Right hindlimb (tissue), 1 donor: ENCODE measurements at places on chromosomes 13 and 19.

DNA sequence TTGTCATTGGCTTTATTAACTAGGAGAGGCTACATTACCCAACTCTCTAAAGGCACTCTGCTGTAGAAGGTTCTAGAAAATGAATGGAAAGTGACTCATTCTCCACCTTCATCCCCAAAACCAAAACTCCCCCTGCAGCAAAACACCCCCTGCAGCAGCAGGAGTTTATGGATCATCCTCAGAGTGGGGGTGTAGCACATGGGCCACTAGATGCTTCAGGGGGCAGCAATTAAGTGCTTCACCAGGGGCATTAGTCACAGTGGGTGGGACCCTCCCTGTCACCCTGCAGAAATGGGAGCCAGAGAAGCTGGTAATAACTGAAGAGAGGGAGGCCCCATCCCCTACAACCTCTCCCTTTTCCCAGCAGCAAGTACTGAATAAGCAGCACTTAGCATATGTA is 64.5 kb upstream of the MED4 start:
- no peak for DNase-seq

DNA sequence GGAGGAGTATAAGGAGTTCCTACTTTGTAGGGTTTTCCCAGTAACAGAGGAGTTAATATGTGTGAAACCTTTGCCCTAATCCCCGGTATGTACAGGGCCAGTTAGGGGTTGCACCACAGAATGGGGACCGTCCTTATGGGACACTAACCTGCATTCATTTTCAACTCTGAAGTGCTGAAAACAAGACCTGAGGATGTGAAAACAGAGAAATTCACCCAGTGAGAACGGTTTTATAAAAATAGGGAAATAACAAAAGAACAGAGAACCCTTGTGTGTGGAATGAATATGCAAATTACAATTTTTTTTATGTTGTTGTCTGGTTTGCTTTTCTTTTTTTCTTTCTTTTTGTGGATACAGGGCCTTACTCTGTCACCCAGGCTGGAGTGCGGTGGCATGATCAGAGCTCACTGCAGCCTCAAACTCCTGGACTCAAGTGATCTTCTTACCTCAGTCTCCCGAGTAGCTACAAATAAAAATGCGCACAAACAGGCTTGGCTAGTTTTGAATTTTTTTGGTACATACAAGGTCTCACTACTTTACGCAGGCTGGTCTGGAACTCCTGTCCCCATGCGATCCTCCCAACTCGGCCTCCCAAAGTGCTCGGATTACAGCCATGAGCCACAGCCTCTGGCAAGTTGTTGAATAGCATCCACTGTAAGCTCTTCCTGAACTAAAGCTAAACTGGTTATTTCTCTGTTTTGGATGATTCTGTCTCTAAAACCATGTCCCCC is 10.6 kb downstream of the CLC start:
- DNase-seq, result no peak

GRCh38 chr13:43132257-43132656 is 108.9 kb downstream of the DNAJC15 start:
- no peak for DNase-seq

DNA sequence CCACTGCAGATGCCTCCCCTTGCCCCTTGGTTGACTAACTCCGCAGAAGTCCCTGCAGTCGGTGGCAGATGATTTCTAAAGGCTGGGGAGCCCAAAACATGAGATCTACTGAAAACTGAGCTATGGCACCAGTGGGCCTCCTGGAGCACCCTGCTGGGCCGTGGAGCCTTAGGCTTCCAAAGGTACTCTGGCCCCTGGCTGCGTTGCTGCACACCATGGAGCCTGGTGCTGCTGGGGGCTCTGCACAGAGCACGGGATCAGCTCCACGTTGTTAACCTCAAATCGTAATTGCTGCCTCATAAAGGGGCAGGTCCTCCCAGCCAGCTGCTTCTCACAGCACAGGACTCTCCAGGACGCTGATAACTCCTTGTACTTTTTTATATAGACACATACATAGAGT is 357.5 kb downstream of the NALCN start:
- no peak for DNase-seq

GRCh38 chr19:42465827-42466280 is 23.1 kb upstream of the CXCL17 start:
- no peak for DNase-seq
